ENCODE measurements at places on chromosomes 3 and 15.

DNA sequence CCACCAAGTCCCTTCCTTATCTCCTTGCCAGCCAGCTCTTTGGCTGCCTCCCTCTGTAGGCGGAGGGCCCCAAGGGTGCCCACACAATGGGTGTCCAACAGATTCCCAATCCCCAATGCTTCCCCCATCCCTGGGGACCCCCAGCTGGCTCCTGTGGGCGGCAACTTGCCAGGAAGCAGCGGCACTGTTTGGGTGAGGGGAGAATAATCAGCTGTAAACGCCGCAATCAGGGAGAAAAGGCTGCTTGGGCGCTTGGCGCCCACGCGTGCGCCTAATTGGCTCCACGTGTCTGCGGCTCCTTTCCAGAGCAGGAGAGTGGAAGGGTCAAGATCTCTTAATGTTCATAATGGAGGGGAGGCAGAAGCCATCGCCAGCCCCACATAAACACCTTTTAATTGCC, 67.9 kb upstream of the TMEM115 start:
- DNase-seq: no peak

GRCh38 chr15:89469426-89470096, 26.8 kb downstream of the RHCG start:
- no peak for DNase-seq

DNA sequence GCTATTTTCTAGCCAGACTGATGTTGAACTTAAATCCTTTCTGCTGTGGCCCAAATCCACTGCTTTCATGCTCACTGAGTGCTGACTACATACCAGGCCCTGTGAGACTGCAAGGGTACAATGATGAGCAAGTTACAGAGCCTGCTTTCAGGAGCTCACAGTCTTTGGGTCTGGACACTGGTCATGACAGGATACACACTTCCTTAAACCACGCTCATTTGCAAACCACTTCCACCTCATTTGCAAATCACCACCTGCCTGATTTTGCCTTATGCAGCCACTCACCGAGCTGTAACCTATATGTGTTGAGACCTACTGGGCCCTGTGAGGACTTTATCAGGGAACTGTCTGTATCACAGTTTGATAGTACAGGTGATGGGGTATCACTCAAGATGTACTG, 50.2 kb upstream of the LRRC58 start:
- DNase-seq: no peak

- no peak for DNase-seq
Measured at GRCh38 chr3:11509173-11510000, 134.3 kb downstream of the VGLL4 start.

DNA sequence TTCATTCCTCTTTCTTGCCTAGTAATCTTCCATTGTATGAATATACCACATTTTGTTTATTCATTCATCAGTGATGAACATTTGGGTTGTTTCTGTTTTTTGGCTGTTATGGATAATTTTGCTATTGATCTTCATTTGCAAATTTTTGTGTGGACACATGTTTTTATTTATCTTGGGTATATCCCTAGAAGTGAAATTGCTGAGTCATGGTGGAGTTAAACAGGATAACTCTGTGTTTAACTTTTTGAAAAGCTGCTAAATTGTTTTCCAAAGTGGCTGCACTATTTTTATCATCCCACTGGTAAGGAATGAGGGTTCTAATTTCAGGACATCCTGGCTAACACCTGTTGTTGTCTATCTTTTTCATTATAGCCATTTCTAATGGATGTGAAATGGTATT, 74.6 kb upstream of the ARL6 start:
- DNase-seq: no peak

DNA sequence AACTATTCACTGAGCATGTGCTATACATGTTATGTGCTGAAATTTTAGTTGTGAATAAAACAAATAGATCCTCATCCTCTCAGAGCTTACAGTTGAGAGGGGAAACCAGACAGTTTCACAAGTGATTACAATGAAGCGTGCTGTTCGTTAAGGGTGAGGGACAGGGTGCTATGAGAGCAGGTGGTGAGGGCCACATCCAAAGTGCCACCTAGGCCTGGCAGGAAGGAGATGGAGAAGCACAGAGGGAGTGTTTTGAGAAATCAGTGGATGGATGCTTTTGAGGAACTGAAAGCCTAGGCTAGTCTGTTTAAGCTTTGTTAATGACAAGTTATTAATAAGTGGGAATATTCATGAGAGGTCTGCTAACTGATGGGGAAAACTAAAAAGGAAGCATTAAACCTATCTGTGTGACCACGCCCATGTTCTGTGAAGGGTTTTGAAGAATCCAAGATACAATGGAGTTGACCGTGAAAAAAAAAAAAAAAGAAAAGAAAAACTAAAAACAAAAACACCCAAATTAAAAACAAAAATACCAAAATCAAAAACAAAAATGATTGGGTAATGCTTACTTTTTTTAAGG, 7.3 kb downstream of the MCTP2 start:
- DNase-seq: no peak

- DNase-seq: no peak
Measured at GRCh38 chr3:169659096-169659819, 4.3 kb downstream of the MECOM start.

DNA sequence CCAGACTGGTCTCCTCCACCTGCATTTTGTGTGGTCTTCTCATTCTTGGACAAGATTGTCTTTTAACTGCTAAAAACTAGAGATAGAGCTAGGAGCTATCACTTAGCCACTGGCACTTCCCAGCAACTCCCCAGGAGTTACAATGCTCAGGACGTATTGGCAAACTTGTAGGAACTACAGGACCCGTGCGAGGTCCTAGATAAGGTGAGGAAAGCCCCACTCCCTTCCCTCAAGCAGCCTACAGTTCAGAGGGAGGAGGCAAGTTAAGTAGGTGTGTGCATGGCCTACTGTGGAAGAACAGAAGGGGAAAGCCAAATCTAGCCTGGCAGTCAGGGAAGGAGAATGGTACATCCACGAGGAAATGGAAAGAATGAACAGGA, 504.7 kb upstream of the PROK2 start:
- DNase-seq: no peak

DNA sequence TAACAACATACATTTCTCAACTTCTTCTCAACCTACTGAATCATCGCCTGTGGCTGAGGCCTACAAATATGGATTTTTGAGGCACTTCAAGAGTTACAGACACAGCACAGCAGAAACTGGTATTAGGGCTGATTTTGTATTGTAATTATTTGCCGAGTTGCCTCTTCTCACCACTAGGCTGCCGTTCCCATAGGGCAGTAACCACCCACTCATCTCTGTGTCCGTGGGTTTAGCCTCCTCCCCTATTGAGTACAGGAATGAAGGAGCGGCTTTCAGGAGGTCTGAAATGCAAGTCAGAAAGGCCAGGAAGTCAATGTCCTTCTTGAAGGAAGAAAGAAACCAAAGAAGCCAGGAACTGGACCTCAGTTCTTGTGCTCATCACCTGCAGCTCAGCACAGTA, 220.8 kb downstream of the MTHFS start:
- no peak for DNase-seq

- no peak for DNase-seq
Measured at GRCh38 chr3:11250902-11251806, 21.0 kb upstream of the ATG7 start.

GRCh38 chr3:97687734-97688133, 76.8 kb upstream of the ARL6 start:
- no peak for DNase-seq

- DNase-seq: no peak
Measured at GRCh38 chr3:26657348-26657976, 34.9 kb downstream of the LRRC3B start.

GRCh38 chr3:24302396-24302795, 192.3 kb downstream of the THRB start:
- DNase-seq: no peak

GRCh38 chr15:52006702-52007340, 12.2 kb upstream of the MAPK6 start:
- DNase-seq: no peak

- DNase-seq: no peak
Measured at GRCh38 chr3:40691452-40691861, 166.7 kb downstream of the ZNF621 start.

DNA sequence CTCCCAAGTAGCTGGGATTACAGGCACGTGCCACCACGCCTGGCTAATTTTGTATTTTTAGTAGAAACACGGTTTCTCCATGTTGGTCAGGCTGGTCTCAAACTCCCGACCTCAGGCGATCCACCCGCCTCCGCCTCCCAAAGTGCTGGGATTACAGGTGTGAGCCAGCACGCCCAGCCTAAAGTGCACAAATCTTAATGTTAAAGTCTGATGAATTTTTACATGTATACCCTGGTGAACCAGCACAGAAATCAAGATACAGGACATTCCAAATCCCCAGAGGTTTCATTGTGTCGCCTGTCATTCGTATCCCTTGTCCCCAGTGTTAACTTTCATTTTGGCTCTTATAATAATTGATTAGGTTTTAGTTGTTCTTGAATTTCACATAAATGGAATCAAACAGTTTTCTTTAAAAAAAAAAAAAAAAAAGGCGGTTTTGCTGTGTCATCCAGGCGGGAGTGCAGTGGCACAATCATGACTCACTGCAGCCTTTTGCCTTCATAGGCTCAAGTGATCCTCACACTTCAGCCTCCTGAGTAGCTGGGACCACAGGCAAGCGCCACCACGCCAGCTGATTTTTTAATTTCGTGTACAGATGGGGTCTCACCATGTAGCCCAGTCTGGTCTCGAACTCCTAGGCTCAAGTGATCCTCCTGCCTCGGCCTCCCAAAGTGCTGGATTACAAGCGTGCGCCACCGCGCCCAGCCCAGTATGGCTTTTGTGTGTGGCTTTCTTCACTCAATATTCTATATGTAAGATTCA, 1.5 kb upstream of the TM4SF19 start:
- no peak for DNase-seq

GRCh38 chr3:42658771-42659390, 5.4 kb downstream of the ZBTB47 start:
- no peak for DNase-seq

DNA sequence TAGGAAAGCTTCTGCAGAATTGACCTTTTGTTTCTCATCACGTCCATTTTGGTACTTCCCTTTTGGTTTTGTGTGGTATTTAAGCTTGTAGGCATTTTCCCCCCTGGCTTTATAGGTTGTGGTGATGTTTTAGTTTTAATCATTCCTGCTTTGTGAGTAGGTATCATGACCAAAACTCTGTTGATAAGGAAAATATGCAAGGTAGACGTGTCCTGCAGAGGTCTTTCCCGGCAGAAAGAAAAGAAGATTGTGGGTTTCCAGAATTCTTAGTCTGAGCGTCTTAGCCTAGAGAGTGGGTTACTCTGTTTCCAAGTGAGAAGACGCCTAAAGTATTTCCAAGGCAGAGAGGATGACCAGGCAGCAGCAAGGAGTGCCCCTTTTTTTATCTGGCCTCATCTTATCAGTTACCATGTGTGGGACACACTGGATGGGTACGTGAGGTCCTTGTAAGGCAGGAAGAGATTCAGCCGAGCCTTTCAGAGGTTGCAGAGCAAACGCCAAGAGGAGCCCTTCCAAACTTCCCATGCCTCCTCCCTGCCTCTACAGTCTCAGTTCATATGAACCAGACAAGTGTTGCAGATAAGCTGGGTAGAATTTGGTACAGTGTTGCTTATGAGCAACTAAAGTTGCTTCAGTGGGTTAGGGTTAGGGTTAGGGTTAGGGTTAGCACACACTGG, 58.8 kb downstream of the ARNT2 start:
- DNase-seq: no peak

- peak; percentile 27 for DNase-seq
Measured at GRCh38 chr3:56702490-56703315, 19.6 kb upstream of the TASOR start.

DNA sequence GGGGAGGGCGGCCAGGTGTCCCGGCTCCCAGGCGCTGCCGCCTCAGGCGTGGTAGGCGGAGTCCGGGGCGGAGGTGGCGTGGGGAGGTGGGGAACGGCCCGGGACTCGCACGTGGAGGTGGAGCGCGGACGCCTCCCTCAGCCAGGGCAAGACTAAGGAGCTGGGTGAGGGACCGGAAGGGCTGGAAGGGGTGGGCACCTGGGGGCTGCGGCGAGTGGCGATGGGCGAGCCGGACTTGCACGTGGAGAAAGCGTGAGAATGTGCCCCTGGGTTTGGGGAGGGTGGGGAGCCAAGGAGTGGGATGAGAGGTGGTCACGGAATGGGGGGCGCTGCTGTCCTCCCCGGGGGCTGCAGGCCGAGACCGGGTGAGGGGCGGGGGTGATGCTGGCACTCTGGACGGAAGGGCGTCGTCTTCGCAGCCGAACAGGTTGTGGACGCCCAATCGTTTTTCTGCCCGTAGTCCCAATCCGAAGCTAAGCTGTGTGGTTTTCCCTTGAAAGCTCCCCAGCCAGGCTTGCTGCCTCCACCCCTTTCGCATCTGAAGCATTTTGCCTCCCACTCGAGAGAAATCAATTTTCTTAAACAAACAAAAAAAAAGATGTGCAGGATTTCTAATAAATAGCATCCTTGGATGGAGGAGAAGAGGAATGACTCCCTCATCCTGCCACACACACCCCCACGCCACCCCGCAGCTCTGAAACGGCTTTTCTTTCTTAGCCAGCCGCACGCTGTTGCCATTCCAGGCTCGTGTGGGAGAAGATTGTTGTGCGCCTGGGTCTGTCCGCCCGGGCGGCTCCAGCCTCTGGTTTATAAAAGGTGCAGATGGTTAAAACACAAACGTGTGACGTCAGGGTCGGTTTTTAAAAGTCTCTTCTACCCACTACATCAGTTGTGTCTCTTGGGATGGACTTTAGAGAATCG, 62.5 kb upstream of the ANKRD28 start:
- peak; percentile 25 for DNase-seq

DNA sequence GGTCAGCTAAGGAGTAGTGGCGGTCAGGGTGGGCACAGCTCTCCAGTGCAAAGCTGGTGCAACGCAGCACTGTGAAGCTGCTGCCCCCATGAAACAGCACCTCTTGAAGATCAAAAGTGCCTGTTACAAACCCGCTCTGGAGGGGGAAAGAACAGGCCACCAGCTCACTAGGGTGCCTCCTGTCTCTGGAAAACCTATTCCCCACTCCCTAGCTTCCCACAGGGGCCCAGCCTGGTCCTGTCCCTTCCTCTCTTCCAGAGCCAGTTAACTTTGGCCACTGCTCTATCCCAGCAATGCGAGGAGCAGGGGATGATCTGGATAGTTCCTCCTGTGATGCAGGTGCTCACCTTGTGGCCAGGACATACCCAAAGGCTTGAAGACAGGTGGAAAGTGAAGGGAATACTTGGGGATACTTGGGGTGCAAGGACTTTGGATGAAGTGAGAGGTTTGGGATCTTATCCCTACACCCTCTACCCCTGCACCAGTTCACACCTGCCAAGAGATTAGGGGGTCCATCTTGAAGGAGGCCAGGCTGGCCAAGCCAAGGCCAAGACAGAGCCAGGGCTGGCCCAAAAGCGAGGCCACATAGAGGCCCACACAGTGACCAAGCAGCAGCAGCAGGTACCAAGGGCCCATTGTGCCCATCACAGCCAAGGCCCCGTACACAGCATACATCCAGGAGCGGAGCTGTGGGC, 4.2 kb downstream of the HHATL start:
- no peak for DNase-seq

GRCh38 chr3:58013099-58013498, 4.9 kb downstream of the FLNB start:
- no peak for DNase-seq

DNA sequence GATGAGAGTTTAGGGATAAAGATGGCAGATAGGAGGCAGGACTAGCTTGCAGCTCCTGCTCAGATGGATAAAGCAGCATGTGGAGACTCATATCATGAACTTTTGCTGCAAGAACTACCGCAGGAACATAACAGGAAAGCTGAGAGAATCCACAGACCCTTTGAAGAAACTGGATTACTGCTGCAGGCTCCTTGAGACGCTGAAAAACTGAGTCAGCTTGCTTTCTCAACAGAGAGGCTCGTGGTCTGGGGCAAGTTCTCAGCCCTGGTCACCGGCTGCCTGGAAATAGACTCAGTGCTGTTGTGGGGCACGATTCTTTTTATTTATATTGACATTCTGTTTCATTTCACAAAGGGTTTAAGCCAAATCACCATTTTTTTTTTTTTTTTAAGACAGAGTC, 28.8 kb upstream of the TRIM59 start:
- DNase-seq: no peak

All from stimulated activated effector memory CD8-positive, alpha-beta T cell treated with anti-CD3 and anti-CD28 coated beads, Interleukin-12 subunit alpha, Interleukin-12 subunit beta, amount 100 ng/mL, for 72 hours (primary cell).